ENCODE measurements at places on chromosomes 4 and X. TPM values are rescaled to one million over a fixed set of nuclear protein-coding genes. Genes with fewer than 3 reads are reported as not detected.

The GPR78 gene
- total RNA-seq, result not detected

DNA sequence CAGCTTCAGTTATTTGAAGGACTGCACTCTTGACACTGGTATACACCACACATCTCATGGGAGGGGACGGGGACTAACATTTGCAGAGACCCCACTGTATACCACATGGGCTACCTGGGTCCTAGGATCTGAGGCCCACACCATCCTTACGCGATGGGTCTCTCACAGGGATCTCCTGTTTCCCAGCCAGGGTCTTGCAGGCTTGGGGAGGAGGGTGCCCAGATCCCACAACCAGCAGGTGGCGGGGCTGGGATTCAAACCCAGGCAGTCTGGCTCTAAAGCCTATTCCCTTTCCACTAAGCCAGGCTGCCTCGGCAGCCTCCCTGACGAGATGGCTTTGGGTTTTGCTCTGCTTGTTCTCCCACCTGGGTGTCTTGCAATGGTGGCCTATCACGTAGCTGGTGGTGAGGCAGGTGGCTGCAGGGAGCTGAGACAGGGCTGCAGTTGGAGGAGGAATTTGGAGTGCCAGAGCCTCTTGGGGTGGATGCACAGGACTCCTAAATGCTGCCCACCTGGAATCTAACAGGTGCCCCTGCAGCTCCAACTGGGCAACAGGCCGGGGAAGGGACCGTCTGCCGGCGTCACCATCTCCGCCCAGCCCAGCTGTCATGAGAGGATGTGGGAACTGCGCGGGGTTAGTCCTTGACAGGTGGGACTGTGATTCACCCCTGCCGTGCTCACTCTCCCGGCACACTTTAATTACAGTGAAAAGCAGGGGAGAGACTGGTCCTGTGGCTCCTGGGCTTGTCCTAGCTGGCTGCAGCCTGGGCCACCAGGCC, 110.7 kb downstream of the PSAPL1 start:
- no peak for DNase-seq
- peaks cover 12% of the 10 kb centered on the region for H3K27me3 ChIP-seq
- peak overlapping the region; percentile 8 for H3K4me3 ChIP-seq
- H3K36me3 ChIP-seq, result peaks cover 4% of the 10 kb centered on the region
- H3K27ac ChIP-seq, result no peak overlapping the region
- H3K4me1 ChIP-seq, result peaks cover 23% of the 10 kb centered on the region

GRCh38 chr4:151527699-151528098, 118.7 kb downstream of the FHIP1A start:
- no peak for DNase-seq
- H3K27ac ChIP-seq, result no peak overlapping the region
- H3K4me1 ChIP-seq, result no peaks in the 10 kb centered on the region
- H3K36me3 ChIP-seq, result no peaks in the 10 kb centered on the region
- no peak overlapping the region for H3K4me3 ChIP-seq

- no peaks in the 10 kb centered on the region for H3K27me3 ChIP-seq
- no peaks in the 10 kb centered on the region for H3K36me3 ChIP-seq
- H3K4me1 ChIP-seq, result peaks cover 43% of the 10 kb centered on the region
- DNase-seq, result peak; percentile 69
- peak overlapping the region; percentile 91 for H3K27ac ChIP-seq
- peak overlapping the region; percentile 94 for H3K4me3 ChIP-seq
Observed at GRCh38 chr4:145936142-145936996, 2.3 kb downstream of the ZNF827 start.

DNA sequence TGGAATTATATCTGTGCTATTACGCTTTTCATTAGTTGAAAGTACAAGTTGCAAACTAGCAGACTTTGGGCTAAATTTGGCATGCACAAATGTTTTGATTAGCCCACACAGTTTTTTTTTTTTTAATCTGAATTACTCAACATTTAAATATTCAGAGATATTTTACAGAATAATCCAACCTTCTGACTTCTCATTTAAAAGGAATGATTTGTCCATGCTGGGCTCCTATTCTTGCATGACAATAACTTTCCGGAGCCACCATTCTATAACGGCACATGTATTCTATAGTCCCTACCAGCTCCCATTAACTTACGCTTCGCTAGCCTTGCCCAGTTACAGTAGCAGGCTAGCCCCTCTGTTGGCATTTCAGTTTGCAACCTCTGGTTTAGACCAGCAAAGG, 219.3 kb upstream of the FTHL17 start:
- no peaks in the 10 kb centered on the region for H3K27me3 ChIP-seq
- no peak overlapping the region for H3K4me3 ChIP-seq
- no peak overlapping the region for H3K27ac ChIP-seq
- H3K4me1 ChIP-seq, result no peaks in the 10 kb centered on the region

DNA sequence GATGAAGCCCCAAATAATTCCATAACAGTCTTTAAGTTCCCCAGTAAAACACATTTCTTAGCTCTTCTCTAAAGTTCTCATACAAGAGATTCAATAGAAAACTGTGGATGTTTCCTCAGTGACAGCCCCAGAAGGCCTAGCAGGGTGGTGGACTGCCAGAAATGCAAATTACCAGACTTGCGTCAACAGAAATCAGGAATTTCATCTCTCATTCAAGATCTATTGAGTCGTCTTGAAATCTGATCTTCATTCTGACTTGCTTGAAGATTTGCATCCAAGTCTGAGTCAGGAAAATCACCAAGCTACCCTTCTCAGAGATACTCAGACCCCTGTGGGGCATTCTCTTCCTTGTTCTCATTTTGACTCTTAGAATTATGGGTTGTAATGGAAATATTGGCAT, 68.9 kb upstream of the NDP start:
- no peaks in the 10 kb centered on the region for H3K36me3 ChIP-seq
- H3K4me3 ChIP-seq, result no peak overlapping the region
- H3K4me1 ChIP-seq, result peaks cover 6% of the 10 kb centered on the region
- DNase-seq, result no peak
- no peak overlapping the region for H3K27ac ChIP-seq

GRCh38 chrX:22171287-22172060, 101.2 kb upstream of the CBLL2 start:
- H3K27ac ChIP-seq, result no peak overlapping the region
- H3K4me1 ChIP-seq, result no peaks in the 10 kb centered on the region
- no peak overlapping the region for H3K4me3 ChIP-seq
- DNase-seq, result no peak
- H3K36me3 ChIP-seq, result no peaks in the 10 kb centered on the region

The LRIT3 gene
- total RNA-seq, result 0.07 TPM

DNA sequence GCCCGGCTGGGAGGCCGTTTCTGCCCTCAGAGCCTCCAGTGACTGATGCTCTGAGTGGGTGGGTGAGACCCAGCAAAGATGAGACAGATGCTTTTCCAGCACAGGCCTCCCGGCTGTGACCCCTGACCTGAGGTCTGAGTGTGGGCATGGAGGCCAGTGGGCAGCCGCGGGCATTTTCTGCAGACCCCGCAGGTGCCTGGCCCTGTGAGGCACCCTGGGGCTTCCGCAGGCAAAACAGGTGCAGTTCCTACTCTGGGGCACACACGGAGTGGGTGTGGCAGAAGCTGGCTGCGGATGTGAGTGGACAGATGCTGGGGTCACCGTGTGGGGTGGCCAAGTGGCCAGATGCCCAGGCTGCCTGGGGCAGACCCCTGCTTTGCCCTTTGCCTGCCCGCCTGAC, 14.8 kb downstream of the HTRA3 start:
- no peaks in the 10 kb centered on the region for H3K4me1 ChIP-seq
- H3K27me3 ChIP-seq, result no peaks in the 10 kb centered on the region
- no peak overlapping the region for H3K27ac ChIP-seq
- no peaks in the 10 kb centered on the region for H3K36me3 ChIP-seq

- peaks cover 3% of the 10 kb centered on the region for H3K4me1 ChIP-seq
- H3K4me3 ChIP-seq, result no peak overlapping the region
- H3K27me3 ChIP-seq, result peaks cover 18% of the 10 kb centered on the region
- H3K36me3 ChIP-seq, result no peaks in the 10 kb centered on the region
- no peak overlapping the region for H3K27ac ChIP-seq
- no peak for DNase-seq
Observed at GRCh38 chrX:9907645-9908387, 59.3 kb upstream of the CLDN34 start.

DNA sequence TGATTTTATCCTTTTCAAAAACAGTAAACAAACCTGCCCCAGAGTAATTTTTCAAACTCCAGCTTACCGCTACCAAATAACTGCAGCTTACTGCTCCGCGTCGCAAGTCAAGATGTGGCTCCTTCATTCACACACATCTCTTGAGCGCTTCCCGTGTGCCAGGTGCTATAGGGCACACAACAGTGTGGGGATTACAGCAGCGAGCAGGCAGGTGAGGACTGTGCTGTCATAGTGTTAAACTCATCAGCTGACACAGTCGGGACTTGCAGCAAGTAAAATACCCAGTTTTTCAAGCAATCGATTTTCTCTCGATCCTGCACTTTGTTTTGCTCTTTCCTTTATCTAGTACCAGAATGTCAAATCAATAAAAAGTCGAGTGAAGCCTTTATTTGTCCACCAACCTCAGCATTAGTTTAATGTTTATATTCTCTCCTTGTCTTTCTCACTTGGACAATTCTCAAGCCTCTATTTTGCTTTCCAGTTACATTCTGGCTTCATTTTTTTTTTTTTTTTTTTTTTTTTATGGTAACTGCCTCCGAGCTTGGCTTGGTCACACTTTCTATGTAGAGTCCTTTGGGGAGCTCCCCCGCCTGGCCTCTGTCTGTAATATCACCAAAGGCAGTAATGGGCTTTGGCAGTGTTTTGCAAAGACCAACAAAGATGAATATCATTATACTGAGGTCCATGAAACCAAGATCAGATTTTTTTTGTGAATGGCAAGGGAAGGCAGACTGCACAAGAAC, 8.3 kb upstream of the ASB5 start:
- no peaks in the 10 kb centered on the region for H3K4me1 ChIP-seq
- no peak overlapping the region for H3K27ac ChIP-seq
- H3K4me3 ChIP-seq, result no peak overlapping the region
- H3K27me3 ChIP-seq, result peaks cover 20% of the 10 kb centered on the region
- DNase-seq, result no peak
- H3K36me3 ChIP-seq, result peaks cover 4% of the 10 kb centered on the region

- no peak for DNase-seq
- no peak overlapping the region for H3K4me3 ChIP-seq
- no peaks in the 10 kb centered on the region for H3K4me1 ChIP-seq
- no peak overlapping the region for H3K27ac ChIP-seq
Observed at GRCh38 chrX:46991664-46992063, 79.4 kb downstream of the JADE3 start.

DNA sequence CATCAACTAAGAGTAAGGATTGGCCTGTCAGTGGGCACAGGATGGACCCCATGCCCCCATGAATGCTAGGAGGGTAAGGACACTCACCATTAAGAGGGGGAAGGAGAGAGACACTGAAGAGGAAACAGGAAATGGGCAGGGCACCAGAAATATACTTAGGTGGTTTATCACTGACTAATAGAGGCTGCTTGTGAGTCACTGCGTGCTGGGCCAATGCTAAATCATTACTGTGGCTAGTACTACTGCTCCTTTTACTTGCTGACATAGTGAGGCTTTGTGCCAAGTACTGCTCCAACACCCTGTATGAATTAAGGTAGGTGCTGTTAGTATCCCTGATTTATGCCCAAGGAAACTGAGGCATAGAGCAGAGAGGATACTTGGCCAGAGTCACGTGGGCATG, 130.4 kb upstream of the FRMPD4 start:
- no peaks in the 10 kb centered on the region for H3K36me3 ChIP-seq
- peaks cover 2% of the 10 kb centered on the region for H3K4me1 ChIP-seq
- H3K27me3 ChIP-seq, result peaks cover 2% of the 10 kb centered on the region
- H3K27ac ChIP-seq, result no peak overlapping the region
- DNase-seq, result no peak
- H3K4me3 ChIP-seq, result no peak overlapping the region

The BMX gene
- total RNA-seq, result not detected

GRCh38 chr4:155566354-155566753, 100.3 kb upstream of the GUCY1A1 start:
- H3K36me3 ChIP-seq, result no peaks in the 10 kb centered on the region
- no peaks in the 10 kb centered on the region for H3K27me3 ChIP-seq
- H3K27ac ChIP-seq, result no peak overlapping the region
- no peak for DNase-seq

DNA sequence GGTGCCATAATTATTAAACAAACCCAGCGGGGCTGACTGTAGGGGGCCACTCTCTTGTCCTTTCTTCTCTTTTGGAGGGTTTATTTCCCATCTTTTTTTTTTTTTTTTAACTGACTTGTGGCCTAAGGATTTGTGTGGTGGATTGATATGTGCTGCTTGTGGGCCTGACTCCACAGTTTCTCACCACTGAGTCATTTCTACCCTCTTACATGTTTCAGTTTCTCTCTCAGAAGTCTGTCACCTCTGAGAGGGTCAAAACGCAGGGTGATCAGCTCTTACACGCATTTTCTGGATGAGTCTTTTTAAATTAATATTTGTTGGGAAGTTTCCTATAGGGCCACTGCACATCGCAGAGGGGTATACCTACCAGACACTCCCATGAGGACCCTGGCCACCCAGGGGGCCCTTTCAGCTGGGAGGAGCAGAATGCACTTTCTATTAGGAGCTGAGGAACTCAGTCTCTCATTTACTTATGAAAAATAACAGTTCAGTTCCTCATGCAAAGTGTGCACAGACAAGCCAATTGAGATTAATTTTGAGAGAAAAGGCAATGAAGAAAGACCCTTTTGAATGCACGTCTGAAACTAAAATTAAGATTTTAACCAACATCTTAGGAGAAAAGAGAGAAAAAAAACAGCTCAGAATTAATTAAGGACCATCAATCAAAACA, 407.9 kb downstream of the TECRL start:
- H3K4me3 ChIP-seq, result no peak overlapping the region
- peaks cover 7% of the 10 kb centered on the region for H3K36me3 ChIP-seq
- no peak overlapping the region for H3K27ac ChIP-seq
- no peaks in the 10 kb centered on the region for H3K27me3 ChIP-seq
- no peak for DNase-seq

The BEND2 gene
- not detected for total RNA-seq

Measured in natural killer cell treated with Interleukin-12 subunit alpha and Interleukin-12 subunit beta and Interleukin-15 and Interleukin-18, amount 100 ng/mL, for 72 hours (primary cell).